ENCODE measurements at places on chromosomes 1 and 21.

DNA sequence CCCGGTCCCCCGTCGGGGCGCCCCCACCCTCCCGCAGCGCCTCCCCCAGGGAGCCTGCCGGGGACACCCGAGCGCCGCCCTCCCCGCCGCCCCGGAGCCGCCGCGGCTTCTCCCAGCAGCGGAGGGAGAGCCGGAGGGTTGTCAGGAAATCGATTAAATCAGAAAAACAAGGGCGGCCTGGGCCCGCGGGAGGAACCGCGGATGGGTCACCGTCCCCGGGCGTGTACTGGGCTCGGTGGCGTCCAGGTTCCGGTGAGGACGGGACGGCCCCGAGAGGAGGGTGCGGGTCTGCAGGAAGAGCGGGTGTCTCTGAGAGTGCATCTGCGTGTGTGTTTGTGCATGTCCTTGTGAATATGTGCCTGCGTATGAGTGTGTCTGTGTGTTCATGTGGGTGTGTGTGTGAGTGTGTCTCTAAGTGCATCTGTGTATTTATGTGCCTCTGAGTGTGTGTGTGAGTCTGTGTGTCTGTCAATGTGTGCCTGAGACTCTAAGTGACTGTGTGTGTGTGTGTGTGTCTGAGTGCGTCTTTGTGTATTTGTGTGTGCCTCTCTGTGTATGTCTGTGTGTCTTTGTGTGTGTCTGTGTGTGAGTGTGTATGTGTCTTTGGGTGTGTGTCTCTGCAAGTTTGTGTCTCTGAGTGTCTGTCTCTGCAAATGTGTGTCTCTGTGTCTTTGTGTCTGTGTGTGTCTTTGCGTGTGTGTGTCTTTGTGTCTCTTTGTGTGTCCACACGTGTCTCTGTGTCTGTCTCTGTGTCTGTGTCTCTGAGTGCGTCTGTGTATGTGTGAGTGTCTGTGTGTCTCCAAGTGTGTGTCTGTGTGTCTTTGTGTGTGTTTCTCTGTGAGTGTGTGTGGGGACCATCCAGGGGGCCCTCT lies 1.1 kb downstream of the SPSB1 start:
- peaks cover 23% of the 10 kb centered on the region for H3K4me1 ChIP-seq
- H3K27me3 ChIP-seq: no peaks in the 10 kb centered on the region
- H3K36me3 ChIP-seq: no peaks in the 10 kb centered on the region
- H3K4me3 ChIP-seq: peak overlapping the region; percentile 41

GRCh38 chr1:39933956-39934941 lies 20.7 kb upstream of the MFSD2A start:
- peaks cover 4% of the 10 kb centered on the region for H3K27me3 ChIP-seq
- DNase-seq: no peak
- no peaks in the 10 kb centered on the region for H3K36me3 ChIP-seq
- H3K27ac ChIP-seq: no peak overlapping the region
- no peaks in the 10 kb centered on the region for H3K4me1 ChIP-seq
- no peak overlapping the region for H3K4me3 ChIP-seq

- peaks cover 18% of the 10 kb centered on the region for H3K4me1 ChIP-seq
- H3K36me3 ChIP-seq: no peaks in the 10 kb centered on the region
- H3K4me3 ChIP-seq: no peak overlapping the region
- H3K27ac ChIP-seq: no peak overlapping the region
- H3K27me3 ChIP-seq: peaks cover 39% of the 10 kb centered on the region
Observed at GRCh38 chr1:31701091-31701736, 2.6 kb downstream of the COL16A1 start.

DNA sequence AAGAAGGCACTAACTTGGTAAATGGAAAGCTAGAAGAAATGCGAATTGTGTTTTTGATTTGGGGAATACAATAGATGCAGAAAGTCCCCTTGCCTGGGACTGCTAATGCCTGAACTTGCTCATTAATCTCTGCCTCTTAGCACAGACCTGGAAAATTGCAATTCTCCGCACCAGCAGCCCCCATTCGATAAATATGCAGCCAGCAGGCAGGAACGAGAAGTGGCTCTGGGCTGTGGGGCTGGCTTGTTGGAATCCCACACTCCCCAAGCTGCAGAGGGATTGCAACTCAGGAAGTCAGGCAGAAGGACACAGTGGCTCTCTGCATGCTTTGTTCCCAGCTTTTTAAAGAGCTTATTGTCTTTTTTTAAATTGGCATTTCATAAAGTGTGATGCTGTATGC lies 51.3 kb downstream of the PCP4 start:
- H3K36me3 ChIP-seq: no peaks in the 10 kb centered on the region
- H3K27ac ChIP-seq: no peak overlapping the region
- H3K27me3 ChIP-seq: no peaks in the 10 kb centered on the region
- no peak overlapping the region for H3K4me3 ChIP-seq
- H3K4me1 ChIP-seq: no peaks in the 10 kb centered on the region

- no peak overlapping the region for H3K4me3 ChIP-seq
- peak; percentile 61 for DNase-seq
- H3K27ac ChIP-seq: no peak overlapping the region
- H3K27me3 ChIP-seq: no peaks in the 10 kb centered on the region
Observed at GRCh38 chr1:41768583-41768982, 150.1 kb downstream of the HIVEP3 start.

DNA sequence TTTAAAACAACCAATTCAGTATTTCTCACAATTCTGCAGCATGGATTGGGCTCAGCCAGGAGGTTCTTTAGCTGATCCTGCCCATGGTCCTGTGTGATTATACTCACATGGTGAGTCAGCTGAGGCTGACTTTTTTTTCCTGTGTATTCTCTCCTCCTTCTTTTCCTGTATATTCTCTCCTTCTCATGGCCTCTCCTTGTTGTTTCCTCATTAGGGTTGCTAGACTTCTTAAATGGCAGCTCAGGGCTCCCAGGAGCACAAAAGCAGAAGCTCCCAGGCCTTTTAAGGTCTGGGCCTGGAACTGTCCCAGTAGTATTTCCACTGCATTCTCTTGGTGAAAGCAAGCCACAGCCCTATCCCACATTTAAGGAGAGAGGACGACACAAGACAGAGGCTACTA lies 26.8 kb downstream of the VANGL1 start:
- H3K4me3 ChIP-seq: no peak overlapping the region
- no peaks in the 10 kb centered on the region for H3K4me1 ChIP-seq
- no peaks in the 10 kb centered on the region for H3K36me3 ChIP-seq
- no peak overlapping the region for H3K27ac ChIP-seq
- H3K27me3 ChIP-seq: no peaks in the 10 kb centered on the region

- H3K4me1 ChIP-seq: no peaks in the 10 kb centered on the region
- no peak for DNase-seq
- H3K36me3 ChIP-seq: no peaks in the 10 kb centered on the region
- no peak overlapping the region for H3K4me3 ChIP-seq
Observed at GRCh38 chr1:71231751-71232150, 150.9 kb upstream of the ZRANB2 start.

DNA sequence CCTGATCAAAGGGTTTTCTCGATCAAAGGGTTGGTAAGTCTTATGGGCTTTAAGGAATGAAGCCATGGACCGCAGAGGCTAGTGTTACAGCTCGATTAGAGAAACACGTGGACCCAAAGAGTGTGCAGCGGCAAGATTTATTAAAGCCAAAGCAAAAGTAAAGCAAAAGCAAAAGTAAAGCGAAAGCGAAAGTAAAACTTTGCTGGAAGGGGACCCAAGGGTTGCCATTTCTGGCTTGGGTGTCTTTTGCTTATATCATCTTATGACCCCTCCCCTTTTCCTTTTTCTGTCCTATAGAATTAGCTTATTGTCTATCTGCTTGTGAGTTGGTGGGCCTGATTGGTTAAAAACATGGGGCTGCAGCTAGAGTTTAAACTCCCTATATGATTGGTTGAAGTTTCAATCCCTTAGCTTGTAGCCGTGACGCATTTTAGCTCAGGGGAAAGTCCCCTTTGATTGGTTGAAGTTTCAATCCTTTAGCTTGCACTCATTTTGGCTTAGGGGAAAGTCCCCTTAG lies 957.0 kb downstream of the AMY1C start:
- no peak overlapping the region for H3K27ac ChIP-seq
- peak; percentile 36 for DNase-seq
- no peaks in the 10 kb centered on the region for H3K36me3 ChIP-seq
- no peak overlapping the region for H3K4me3 ChIP-seq
- no peaks in the 10 kb centered on the region for H3K4me1 ChIP-seq
- no peaks in the 10 kb centered on the region for H3K27me3 ChIP-seq

GRCh38 chr21:32426066-32426465 lies 13.6 kb downstream of the EVA1C start:
- no peak for DNase-seq
- H3K4me3 ChIP-seq: no peak overlapping the region
- H3K27me3 ChIP-seq: no peaks in the 10 kb centered on the region

DNA sequence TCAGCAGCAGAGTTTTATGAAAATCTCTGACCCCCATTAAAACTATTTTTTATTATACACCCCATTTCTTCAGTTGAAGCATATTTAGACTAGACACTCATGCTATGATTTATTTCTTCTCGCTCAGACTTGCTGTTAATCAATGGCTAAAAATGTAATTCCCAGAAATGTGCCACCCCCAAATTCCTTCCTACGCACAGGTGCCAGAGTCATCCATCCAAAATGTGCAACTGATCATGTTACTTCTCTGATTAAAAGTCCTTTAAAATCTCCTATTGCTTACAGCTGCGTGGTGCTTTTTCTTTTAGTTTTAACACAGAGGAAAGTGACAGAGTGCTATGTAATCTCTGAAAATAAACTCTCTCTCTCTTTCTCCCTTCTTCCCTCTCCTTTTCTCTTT lies 954.4 kb downstream of the NCAM2 start:
- no peak overlapping the region for H3K27ac ChIP-seq
- no peak for DNase-seq
- H3K27me3 ChIP-seq: no peaks in the 10 kb centered on the region
- H3K4me1 ChIP-seq: no peaks in the 10 kb centered on the region

GRCh38 chr1:21652937-21653743 lies 16.0 kb downstream of the RAP1GAP start:
- no peaks in the 10 kb centered on the region for H3K36me3 ChIP-seq
- H3K27ac ChIP-seq: no peak overlapping the region
- peaks cover 28% of the 10 kb centered on the region for H3K27me3 ChIP-seq
- H3K4me3 ChIP-seq: no peak overlapping the region
- DNase-seq: no peak

GRCh38 chr1:9604836-9605235 lies 16.1 kb downstream of the TMEM201 start:
- H3K27me3 ChIP-seq: no peaks in the 10 kb centered on the region
- H3K4me1 ChIP-seq: no peaks in the 10 kb centered on the region
- no peak overlapping the region for H3K27ac ChIP-seq
- H3K36me3 ChIP-seq: peaks cover 19% of the 10 kb centered on the region
- H3K4me3 ChIP-seq: no peak overlapping the region

DNA sequence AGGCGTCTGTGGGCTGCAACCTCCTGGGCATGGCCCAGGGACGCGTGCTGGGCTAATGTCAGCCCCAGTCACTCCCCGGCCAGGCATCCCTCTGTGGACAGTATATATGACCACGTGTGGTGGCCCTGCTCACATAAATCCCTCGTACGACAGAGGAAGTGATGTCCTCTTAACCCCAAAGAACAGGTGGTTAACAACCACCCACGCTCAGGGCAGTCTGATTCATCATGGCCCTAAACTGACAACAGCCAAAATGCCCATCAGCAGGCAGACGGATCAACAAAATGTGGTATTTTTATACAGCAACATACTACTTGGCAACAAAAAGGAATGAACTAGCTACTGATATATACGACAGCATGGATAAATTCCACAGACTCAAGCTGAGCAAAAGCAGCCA lies 51.0 kb downstream of the ECE1 start:
- H3K27me3 ChIP-seq: no peaks in the 10 kb centered on the region
- no peaks in the 10 kb centered on the region for H3K4me1 ChIP-seq
- peaks cover 4% of the 10 kb centered on the region for H3K36me3 ChIP-seq
- no peak overlapping the region for H3K27ac ChIP-seq
- DNase-seq: no peak

GRCh38 chr1:169529068-169529642 lies 43.4 kb upstream of the SLC19A2 start:
- H3K27ac ChIP-seq: no peak overlapping the region
- H3K4me3 ChIP-seq: no peak overlapping the region
- DNase-seq: no peak
- no peaks in the 10 kb centered on the region for H3K36me3 ChIP-seq

GRCh38 chr1:224542783-224543440 lies 73.2 kb upstream of the CNIH3 start:
- no peak for DNase-seq
- no peaks in the 10 kb centered on the region for H3K36me3 ChIP-seq
- H3K27me3 ChIP-seq: no peaks in the 10 kb centered on the region
- H3K4me3 ChIP-seq: no peak overlapping the region

- H3K36me3 ChIP-seq: no peaks in the 10 kb centered on the region
- H3K27me3 ChIP-seq: no peaks in the 10 kb centered on the region
- H3K4me3 ChIP-seq: no peak overlapping the region
- H3K27ac ChIP-seq: peak overlapping the region; percentile 53
- DNase-seq: peak; percentile 76
- peaks cover 59% of the 10 kb centered on the region for H3K4me1 ChIP-seq
Observed at GRCh38 chr1:93692983-93693591, 11.4 kb upstream of the BCAR3 start.

DNA sequence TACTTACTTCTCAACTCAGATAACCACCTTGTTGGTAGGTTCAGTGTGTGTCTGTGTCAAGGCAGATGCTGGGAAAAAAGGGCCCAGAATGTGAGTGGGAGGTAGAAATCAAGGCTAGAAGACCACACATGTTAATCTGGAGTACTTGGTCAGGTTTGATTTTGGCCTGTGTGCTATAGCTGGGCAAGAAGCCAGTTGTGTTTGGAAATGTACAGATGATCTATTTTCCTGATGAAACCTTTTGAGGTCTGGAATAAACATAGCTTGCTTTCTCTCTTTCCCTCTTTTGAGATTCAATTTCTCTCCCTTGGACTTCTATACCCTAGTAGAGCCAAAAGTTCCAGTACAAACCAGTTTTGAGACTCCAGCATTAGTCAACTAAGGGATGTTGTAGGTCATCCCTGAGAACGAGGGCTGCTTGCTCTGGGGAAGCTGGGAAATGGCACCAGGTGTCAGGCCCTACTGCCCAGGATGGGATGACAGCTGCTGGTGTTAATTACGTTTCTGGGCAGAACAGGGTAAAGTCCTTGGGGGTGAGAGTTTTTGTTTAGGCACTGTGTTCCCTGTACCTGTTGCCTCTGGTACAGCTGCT lies 15.8 kb downstream of the MAPKAPK2 start:
- no peaks in the 10 kb centered on the region for H3K27me3 ChIP-seq
- H3K36me3 ChIP-seq: peaks cover 3% of the 10 kb centered on the region
- no peak overlapping the region for H3K4me3 ChIP-seq
- no peak overlapping the region for H3K27ac ChIP-seq
- no peak for DNase-seq
- H3K4me1 ChIP-seq: peaks cover 46% of the 10 kb centered on the region

- peaks cover 17% of the 10 kb centered on the region for H3K27me3 ChIP-seq
- no peak for DNase-seq
- no peak overlapping the region for H3K4me3 ChIP-seq
- no peaks in the 10 kb centered on the region for H3K36me3 ChIP-seq
- no peaks in the 10 kb centered on the region for H3K4me1 ChIP-seq
Observed at GRCh38 chr21:42330380-42331371, 15.5 kb upstream of the TFF3 start.
